ENCODE measurements at places on chromosomes 4 and X. TPM values are rescaled to one million over a fixed set of nuclear protein-coding genes. Genes with fewer than 3 reads are reported as not detected.

The ASB9 gene
- 1.4 TPM for total RNA-seq

The MAGEA3 gene
- total RNA-seq: not detected

The PWWP3B gene
- total RNA-seq: 40.2 TPM

The GPR173 gene
- total RNA-seq: 1.3 TPM

The ZNF157 gene
- 1.2 TPM for total RNA-seq

The SLC2A9 gene
- 10.0 TPM for total RNA-seq

The C4orf54 gene
- not detected for total RNA-seq

DNA sequence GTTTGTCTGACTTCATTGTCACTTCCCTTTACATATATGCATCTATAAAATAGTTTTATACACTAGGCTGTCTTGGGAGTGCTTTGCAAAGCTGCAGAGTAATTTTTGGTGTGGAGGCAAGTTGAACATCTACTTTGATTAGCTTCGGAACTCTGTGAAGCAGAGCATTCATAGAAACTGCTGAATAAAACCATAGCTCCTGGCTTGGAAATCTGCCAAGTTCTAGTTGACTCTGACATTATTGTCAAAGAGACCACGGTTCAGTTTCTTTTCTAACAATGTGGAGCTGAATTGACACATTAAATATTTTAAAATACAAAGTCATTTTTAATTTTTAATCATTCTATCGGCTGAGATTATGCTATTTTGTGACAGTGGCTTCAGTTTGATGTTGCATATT, 335.0 kb downstream of the BMPR1B start:
- DNase-seq: no peak

- no peak for DNase-seq
These were observed 89.7 kb downstream of the PDHA2 start for GRCh38 chr4:95929448-95930064.

DNA sequence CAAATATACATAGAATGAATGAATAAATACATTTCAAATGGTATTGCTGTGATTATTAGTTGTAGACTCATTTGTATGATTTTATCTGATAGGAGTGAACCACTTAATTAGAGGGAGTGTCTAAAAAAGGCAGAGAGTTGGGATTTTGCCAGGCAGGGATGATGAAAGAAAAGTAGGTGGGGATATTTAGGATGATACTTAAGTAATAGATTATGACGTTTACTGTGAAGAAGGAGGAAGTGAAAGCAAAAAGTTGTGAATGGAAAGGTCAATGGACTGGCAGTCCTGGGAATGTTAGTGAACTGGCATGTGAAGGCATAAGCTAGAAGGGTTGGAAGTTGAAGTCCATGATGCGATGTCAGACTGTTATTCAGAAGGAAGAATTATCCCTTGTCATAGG, 917.1 kb downstream of the RAPGEF2 start:
- no peak for DNase-seq

DNA sequence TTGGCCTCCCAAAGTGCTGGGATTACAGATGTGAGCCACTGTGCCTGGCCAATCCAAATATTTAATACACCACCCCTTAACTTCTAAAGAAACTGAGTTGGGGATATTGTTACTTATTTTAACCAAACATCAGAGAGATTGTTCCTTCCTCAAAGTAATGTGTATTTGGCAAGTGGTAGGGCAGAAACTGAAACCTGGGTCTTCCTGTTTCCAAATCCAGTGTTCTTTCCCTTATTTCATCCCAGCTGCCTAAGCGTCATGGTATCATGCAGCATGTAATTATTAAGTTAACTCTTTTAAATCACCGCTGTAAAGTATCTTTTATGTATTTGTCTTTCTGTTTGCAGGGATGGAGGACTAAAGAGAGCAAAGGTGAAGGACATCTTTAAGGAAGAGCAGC, 68.4 kb downstream of the GPAT3 start:
- DNase-seq: no peak

- no peak for DNase-seq
These were observed 117.8 kb upstream of the SPRY1 start for GRCh38 chr4:123278755-123279154.

- no peak for DNase-seq
These were observed 5.5 kb downstream of the MID2 start for GRCh38 chrX:107831071-107831730.

GRCh38 chr4:29081234-29081955, 1638.8 kb upstream of the PCDH7 start:
- DNase-seq: no peak
